ENCODE measurements at places on chromosomes 11 and 22.

- peak; percentile 12 for DNase-seq
These were observed 34.1 kb downstream of the SERGEF start for GRCh38 chr11:17978553-17979287.

DNA sequence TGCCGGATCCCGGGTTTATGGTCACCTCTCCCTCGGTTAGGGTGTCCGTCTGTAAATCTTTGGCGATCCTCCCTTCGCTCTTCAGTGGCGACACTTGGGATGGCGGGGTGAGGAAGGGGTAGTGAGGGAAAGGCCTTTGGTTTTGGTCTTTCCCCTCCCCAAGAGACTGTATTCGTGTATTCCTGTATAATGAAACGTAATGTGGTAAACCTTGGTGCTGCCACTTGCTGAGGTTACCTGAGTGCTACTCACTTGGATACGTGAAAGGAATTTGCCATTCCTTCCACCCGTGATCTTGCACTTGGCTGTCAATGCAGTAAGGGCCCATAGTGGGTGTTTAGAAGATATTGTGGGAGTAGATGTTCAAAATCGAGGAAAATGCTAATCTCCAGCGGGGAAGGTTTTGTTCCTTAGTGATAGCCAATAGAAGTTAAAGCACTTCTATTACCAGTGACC lies 578 bp upstream of the NUP160 start:
- DNase-seq: no peak

DNA sequence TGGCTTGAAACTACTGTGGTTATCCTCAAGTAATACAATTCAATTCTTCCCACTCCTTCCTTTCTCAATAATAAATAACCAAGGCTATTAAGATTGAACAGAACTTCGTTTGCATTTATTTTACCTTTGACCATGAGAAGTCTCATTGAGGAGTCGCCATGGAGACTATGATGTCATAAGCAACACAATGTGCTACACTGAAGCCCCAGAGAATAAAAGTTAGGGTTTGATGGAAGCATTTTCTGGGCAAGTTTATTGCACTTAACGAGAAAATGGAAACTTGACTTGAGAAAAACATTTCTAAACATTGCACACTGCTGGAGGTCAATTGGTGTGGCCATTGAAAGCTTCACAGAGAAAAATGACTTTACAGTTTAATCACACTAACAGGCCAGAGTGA lies 121.5 kb downstream of the FAM76B start:
- DNase-seq: no peak

- DNase-seq: no peak
These were observed 48.0 kb downstream of the ENTHD1 start for GRCh38 chr22:39845529-39845928.

GRCh38 chr22:20589614-20590476 lies 82.4 kb downstream of the MED15 start:
- no peak for DNase-seq
